ENCODE measurements at places on chromosomes 6 and 20. TPM values are rescaled to one million over a fixed set of nuclear protein-coding genes. Genes with fewer than 3 reads are reported as not detected.

The CENPW gene
- 3.8 TPM for total RNA-seq

The KCNK15 gene
- total RNA-seq = 3.4 TPM

The OR2H2 gene
- total RNA-seq = not detected

The CBLN4 gene
- 0.16 TPM for total RNA-seq

The ADAM33 gene
- 56.9 TPM for total RNA-seq

The PSORS1C2 gene
- not detected for total RNA-seq

The FOXC1 gene
- total RNA-seq = 41.9 TPM

The DSTN gene
- total RNA-seq = 603 TPM

The ALDH5A1 gene
- 39.6 TPM for total RNA-seq

The CFB gene
- 41.4 TPM for total RNA-seq

The ENPP4 gene
- total RNA-seq = 14.6 TPM

The PXDC1 gene
- 22.9 TPM for total RNA-seq

The MC3R gene
- total RNA-seq = not detected

The HLA-DOA gene
- 25.6 TPM for total RNA-seq

The RHAG gene
- total RNA-seq = not detected

The NFKBIE gene
- total RNA-seq = 8.0 TPM

The ADAT2 gene
- 19.7 TPM for total RNA-seq

The UBD gene
- total RNA-seq = 8.8 TPM

The BHLHE23 gene
- total RNA-seq = not detected

The KHDC1L gene
- not detected for total RNA-seq

The PTGIS gene
- 57.8 TPM for total RNA-seq

The ARFGEF3 gene
- 40.1 TPM for total RNA-seq

The TGIF2 gene
- total RNA-seq = 18.8 TPM

The RIMS4 gene
- 0.44 TPM for total RNA-seq

The ULBP1 gene
- 2.5 TPM for total RNA-seq

The TP53TG5 gene
- 1.2 TPM for total RNA-seq

The TFAP2B gene
- total RNA-seq = 0.26 TPM

The GSTA1 gene
- total RNA-seq = not detected

The SLC24A3 gene
- 17.1 TPM for total RNA-seq

The ADGRF5 gene
- total RNA-seq = 25.9 TPM
